Mesendoderm (in vitro differentiated cells): ENCODE measurements at places on chromosomes 13 and 19.
A peak's percentile ranks its signal among the peaks of the same experiment; 100 is the strongest.

GRCh38 chr13:101514695-101515275 lies 62.3 kb downstream of the ITGBL1 start:
- peak; percentile 56 for DNase-seq

DNA sequence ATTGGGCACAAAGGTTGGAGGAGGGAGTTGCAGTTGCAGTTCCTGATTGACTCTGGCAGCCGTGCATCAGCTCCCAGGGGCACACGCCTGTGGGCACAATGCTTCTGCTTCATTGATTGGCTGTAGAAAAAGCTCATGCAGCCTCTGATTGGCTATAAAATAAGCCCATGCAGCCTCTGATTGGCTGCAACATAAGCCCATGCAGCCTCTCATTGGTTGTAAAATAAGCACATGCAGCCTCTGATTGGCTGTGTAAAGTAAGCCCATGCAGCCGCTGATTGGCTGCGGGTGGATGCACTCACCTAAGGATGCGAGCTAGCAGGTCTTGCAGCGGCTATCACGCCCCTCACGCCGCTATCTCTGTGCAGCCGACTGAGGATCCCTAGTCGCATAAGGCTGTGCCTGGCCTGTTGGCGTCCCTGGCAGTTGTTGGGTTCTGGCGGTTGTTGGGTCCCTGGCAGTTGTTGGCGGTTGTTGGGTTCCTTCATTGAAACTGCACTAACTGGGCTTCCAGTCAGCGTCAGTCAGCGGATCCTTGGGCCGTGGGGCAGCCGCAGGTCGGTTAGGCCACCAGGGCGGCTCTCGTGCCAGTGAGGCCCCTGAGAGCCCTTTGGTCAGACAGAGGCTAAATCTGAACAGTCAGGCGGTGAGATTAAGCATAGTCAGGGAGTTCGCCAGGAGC lies at the start of gene SIGLECL1:
Gene SIGLECL1 (plus strand): TSS at position 295 of the 682 bp plus-strand sequence. CDS start 12,993 bp downstream, outside the sequence.
- DNase-seq, result no peak

DNA sequence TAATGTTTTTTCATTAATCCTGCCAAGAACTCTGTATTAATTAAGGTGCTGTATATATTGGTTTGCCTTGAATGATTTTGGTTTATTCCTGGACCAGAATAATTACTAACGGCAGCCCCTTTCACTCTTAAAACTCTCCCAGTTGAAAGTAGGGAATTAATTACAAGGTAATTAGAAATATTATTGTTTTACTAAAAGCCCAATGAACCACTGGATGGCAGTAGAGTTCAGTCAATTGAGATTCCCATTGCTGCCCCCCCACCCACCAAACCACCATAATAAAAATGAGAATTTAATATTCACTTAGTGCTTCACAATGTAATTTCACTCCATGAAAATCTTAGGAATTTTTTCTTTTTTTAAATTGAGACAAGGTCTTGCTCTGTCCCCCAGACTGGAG lies 13.7 kb downstream of the WBP4 start:
- peak; percentile 22 for DNase-seq

GRCh38 chr13:102152790-102153189 lies 249.1 kb downstream of the FGF14 start:
- no peak for DNase-seq

DNA sequence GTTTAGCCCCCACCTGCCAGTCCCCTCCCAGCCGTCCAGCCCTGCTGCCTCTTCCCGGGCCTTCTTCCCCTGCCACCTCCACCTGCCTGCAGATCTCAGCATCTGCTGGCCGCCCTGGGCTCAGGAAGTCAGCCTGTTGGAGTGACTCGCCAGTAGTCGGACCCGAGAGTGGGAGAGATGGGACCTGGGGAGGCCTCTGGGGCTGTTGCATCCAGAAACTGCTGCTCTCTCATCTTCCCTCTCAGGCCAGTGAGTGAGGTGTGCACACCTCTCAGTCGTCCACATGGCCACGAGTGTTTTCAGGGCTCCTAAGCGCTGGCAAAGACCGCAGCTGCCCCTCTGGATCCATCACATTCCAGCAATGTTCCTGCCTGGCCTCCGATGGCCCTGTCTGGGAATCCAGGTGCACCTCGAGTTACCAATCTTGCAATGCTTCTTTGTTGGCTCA lies 151.8 kb upstream of the SOX1 start:
- DNase-seq, result no peak

GRCh38 chr13:94607056-94607455 lies 5.4 kb downstream of the GPR180 start:
- DNase-seq, result no peak

- DNase-seq, result no peak
Measured at GRCh38 chr19:51921949-51922348, 5.3 kb upstream of the ZNF613 start.

GRCh38 chr13:111907341-111907880 lies 159.5 kb upstream of the SOX1 start:
- no peak for DNase-seq

DNA sequence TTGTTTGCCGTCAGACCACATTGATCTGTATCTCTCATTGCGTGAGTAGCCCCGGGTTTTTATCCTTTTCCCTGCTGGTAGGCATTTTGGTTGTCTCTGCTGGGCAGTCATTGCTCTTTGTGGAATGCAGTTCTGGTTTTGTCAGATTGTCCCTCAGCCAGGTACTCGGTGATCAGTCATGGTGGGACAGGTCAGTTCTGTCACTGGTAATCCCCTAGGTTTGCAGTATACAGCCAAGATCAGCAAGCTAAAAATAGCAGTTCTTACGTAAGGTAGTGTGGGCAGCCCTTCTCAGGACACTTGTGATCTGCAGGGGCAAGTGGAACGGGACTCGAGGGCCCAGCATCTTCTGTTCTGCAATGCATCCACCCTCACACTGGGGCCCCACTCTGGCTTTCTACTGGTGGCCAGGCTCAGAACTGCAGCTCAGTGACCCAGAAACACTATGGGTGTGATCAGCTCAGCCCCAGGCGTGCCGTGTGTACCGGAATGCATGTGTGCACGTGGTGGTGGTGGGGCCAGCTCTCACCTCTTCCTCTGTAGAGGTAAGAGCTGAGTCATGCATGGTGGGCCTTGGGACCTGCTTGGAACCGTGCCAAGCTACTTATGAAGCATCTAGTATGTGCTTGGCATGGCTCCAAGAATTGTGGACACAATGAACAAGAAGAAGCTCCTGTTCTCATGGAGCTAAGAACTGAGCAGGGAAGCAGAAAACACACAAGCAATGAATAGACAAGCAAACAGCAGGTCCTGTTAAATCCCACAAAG lies 6.3 kb downstream of the PLEKHF1 start:
- DNase-seq, result no peak

- peak; percentile 54 for DNase-seq
Measured at GRCh38 chr13:24922387-24922744, 158.4 kb downstream of the RNF17 start.

DNA sequence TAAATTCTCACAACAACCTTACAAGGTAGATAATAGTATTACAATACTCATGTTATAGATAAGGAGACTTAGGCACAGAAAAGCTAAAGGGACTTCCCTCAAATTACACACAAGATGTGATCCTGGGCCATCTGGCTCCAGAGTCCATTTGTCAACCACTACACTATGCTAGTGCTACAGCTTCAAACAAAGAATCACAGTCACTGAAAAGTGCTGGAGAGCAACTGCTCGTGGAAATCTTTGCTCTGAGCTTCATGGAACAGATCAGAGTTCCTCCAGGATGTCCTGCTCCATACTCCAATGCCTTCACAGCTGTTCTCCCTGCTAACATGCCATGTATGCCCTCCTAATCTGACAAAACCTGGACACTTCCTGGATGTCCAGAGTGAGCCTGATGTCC lies 271.2 kb downstream of the ENOX1 start:
- DNase-seq, result no peak

GRCh38 chr19:43310221-43310620 lies 40.9 kb upstream of the PSG9 start:
- no peak for DNase-seq

DNA sequence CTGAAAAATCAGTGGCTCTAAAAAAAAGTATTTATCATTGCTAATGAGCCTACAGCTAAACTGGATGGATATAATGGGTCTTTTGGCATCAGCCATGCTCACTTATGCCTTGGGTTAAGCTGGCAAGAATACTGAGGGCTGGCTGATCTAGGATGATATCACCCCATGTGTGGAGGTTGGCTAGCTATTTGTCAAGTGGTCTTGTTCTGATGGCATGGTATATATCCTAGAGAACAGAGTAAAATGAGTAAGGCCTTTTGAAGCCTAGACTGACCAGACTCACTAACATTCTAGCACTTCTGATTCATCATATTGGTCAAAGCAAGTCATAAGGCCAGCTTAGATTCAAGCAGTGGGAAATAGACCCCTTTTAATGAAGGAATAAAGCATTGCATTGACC lies 383.0 kb downstream of the SLITRK1 start:
- no peak for DNase-seq

DNA sequence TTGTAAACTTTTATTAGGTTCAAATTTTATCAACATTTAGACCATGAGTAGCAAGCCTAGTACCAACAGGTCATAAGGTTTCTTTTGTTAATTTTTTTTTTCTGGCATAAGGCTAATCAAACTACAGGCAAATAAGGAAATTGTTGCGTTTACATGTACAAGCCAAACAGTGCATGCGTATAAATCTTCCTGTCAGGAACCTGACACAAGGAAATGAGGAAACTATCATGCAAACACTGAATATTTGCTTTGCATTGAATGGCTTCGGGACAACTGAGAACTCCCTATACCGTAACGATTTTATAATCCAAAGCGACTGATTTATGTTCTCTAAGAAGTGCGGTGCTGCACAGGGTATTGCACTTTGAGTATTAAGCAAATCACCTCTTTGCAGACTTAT lies 133.0 kb upstream of the TRPC4 start:
- no peak for DNase-seq

GRCh38 chr13:98482476-98483444 lies 94.1 kb downstream of the STK24 start:
- peak; percentile 70 for DNase-seq

GRCh38 chr19:46791944-46792343 lies 3.5 kb upstream of the SLC1A5 start:
- DNase-seq, result peak; percentile 51

DNA sequence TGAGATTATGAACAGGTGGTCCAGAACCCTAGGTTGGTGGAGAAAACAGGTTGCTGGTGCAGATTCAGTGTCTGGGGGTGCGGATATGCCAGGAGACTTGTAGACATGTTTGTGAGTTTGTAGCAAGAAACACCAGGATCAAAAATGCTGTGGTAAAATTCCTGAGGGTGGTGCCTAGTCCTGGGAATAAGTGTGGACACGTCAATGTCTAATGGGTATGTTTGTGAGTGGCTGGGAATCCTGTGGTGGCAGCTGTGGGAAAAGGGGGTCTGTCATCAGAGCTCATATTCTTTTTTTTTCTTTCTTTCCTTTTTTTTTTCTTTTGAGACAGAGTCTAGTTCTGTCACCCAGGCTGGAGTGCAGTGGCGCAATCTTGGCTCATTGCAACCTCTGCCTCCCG lies 7.2 kb downstream of the ZNF708 start:
- peak; percentile 8 for DNase-seq

DNA sequence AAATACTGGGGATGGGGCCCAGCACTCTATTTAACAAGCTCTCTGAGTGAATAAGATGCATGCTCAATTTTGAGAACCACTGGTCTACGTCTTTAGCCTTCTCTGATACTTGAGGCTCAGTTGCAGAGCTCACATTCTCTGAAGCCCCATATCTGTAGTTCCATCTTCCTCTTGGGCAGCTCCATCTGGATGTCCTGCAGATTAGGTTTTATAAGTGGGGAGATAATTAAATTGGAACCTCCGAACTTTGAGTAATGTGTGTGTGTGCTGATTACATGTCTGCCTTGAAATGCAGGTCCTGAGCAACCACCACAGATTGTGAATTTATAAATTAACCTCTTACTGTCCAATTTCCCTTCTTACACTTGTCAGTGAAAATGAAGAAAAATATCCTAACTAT lies 7.2 kb upstream of the RASL11A start:
- no peak for DNase-seq

DNA sequence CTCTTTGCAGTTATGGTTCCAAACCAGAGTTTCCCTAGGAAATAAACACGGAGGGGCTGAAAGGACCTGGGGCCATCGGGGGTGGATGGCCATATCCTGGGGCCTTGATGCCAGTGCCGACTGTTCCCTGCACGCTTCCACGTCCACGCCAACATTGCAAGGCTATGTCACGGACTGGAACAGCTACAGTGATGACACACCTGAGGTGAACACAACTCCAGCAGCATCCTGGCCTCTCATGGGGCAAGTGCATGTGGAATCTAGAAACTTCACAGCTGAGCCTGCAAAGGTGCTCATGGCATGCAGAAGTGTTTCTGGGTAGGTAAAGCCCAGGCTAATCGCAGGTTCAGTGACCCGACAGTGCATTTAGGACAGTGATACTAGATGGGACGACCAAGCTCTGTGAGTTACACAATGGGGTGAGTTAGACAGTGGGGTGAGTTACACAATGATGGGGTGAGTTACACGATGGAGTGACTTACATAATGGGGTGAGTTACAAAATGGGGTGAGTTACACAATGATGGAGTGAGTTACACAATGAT lies 52.0 kb upstream of the GAS6 start:
- no peak for DNase-seq

- DNase-seq, result no peak
Measured at GRCh38 chr19:35587321-35587720, 1.3 kb downstream of the PMIS2 start.

DNA sequence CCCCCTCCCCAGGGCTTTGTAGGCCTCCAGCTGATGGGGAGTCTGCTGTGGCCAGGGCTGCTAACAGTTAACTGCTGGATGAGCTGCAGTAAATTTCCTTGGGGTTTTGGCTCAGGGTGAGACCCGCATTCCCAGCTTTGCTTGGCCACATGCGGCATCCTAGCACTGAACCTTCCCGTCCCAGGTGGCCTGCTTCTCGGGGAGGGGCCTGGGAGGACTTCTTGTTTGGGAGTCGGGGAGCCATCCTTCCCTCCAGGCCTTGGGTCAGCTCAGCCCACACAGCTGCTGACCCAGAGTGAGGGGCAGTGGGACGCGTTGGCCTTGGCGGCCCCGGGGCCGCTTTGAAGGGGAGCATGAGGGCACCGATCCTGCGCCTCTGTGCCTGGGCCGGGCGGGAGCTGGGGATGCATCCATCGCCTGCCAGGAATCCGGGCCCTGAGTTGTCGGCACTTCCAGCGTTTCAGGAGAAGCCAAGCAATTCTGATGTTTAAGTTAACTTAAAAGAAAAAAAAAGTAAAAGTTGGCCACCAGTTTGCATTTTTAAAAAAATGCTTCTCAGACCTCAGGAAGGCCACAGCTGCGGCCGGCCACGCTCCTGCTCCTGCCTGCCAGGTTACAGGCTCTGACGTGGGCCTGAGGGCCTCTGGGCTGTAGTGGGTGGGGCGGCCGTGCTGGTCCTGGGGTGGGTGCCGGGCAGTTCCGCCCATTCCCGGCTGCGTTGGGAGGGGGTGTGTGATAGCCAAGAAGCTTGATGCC lies 27.7 kb downstream of the CRTC1 start:
- no peak for DNase-seq
